Common myeloid progenitor, CD34-positive (primary cell): ENCODE measurements at places on chromosomes 2 and 18.

- DNase-seq, result peak; percentile 81
- H3K27me3 ChIP-seq, result no peaks in the 10 kb centered on the region
- H3K4me3 ChIP-seq, result no peak overlapping the region
- peak overlapping the region; percentile 22 for H3K27ac ChIP-seq
Measured at GRCh38 chr2:55365303-55365702, 54.4 kb downstream of the CCDC88A start.

- H3K4me3 ChIP-seq, result no peak overlapping the region
- H3K27ac ChIP-seq, result no peak overlapping the region
- no peaks in the 10 kb centered on the region for H3K4me1 ChIP-seq
- no peaks in the 10 kb centered on the region for H3K27me3 ChIP-seq
Measured at GRCh38 chr2:42055573-42056514, 8.0 kb downstream of the PKDCC start.

DNA sequence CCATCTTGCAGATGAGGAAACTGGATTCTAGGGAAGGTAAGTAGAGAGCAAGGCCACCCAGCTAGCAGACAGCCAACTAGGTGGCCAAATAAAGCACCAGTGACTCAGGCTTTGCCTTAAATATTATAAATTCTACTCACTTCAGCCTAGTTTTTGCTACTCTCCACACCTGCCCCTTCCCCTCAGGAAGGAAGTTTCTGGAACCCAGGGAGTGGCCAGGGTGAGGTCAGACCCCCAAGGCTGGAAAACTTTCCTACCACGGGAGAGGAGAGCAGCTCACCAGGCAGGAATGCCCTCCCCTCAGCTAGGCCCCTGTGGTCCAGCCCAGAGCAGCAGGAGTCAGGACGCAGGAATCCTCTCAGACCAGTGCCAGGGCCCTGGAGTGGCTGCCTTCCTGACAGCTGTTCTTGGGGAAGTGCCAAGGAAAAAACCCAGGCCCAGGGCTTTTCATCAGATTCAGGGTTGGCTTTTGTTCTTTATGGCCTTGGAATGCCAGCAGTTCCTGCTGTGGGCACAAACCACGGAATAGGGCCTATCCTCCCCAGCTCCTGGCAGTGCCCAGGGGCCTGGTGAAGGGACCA lies 5.1 kb upstream of the PAX8 start:
- H3K4me3 ChIP-seq, result no peak overlapping the region
- no peaks in the 10 kb centered on the region for H3K36me3 ChIP-seq
- peaks cover 5% of the 10 kb centered on the region for H3K27me3 ChIP-seq
- H3K27ac ChIP-seq, result no peak overlapping the region
- H3K4me1 ChIP-seq, result peaks cover 12% of the 10 kb centered on the region

GRCh38 chr2:240130393-240131195 lies 5.5 kb downstream of the COPS9 start:
- H3K36me3 ChIP-seq, result peaks cover 67% of the 10 kb centered on the region
- no peaks in the 10 kb centered on the region for H3K27me3 ChIP-seq
- peaks cover 9% of the 10 kb centered on the region for H3K4me1 ChIP-seq
- H3K27ac ChIP-seq, result no peak overlapping the region
- no peak for DNase-seq

GRCh38 chr2:60837123-60837522 lies 44.3 kb upstream of the REL start:
- H3K27me3 ChIP-seq, result no peaks in the 10 kb centered on the region
- no peak overlapping the region for H3K4me3 ChIP-seq
- no peak overlapping the region for H3K27ac ChIP-seq
- peaks cover 20% of the 10 kb centered on the region for H3K4me1 ChIP-seq
- no peaks in the 10 kb centered on the region for H3K36me3 ChIP-seq

GRCh38 chr2:37449761-37450296 lies 105.4 kb downstream of the QPCT start:
- H3K4me1 ChIP-seq, result peaks cover 29% of the 10 kb centered on the region
- no peaks in the 10 kb centered on the region for H3K27me3 ChIP-seq
- H3K27ac ChIP-seq, result no peak overlapping the region
- no peaks in the 10 kb centered on the region for H3K36me3 ChIP-seq

GRCh38 chr2:119487434-119488244 lies 36.6 kb downstream of the SCTR start:
- no peak for DNase-seq
- H3K27ac ChIP-seq, result no peak overlapping the region
- no peaks in the 10 kb centered on the region for H3K4me1 ChIP-seq
- H3K4me3 ChIP-seq, result no peak overlapping the region

DNA sequence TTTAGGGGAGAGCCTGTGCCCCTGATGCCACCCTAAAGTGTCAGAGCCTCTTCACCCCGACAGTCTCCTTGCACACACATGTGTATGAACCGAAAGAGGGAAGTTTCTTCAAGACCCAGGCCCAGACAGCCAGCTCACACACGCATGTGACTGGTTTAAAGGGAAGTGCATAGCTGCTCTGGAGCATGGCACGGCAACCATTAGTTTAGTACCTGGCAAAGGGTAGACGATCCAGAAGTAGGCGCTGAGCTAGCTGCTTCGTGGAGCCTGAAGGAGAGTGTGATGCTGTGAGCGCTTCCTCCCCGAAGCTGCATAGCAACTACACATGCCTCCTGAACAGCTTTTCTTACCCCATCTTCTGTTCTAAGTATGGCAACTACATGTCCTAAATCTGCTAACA lies 91.7 kb downstream of the ZCCHC2 start:
- no peak for DNase-seq
- no peak overlapping the region for H3K4me3 ChIP-seq
- H3K27me3 ChIP-seq, result peaks cover 4% of the 10 kb centered on the region
- H3K4me1 ChIP-seq, result peaks cover 2% of the 10 kb centered on the region
- no peaks in the 10 kb centered on the region for H3K36me3 ChIP-seq
